ENCODE measurements at places on chromosomes 4 and X.

DNA sequence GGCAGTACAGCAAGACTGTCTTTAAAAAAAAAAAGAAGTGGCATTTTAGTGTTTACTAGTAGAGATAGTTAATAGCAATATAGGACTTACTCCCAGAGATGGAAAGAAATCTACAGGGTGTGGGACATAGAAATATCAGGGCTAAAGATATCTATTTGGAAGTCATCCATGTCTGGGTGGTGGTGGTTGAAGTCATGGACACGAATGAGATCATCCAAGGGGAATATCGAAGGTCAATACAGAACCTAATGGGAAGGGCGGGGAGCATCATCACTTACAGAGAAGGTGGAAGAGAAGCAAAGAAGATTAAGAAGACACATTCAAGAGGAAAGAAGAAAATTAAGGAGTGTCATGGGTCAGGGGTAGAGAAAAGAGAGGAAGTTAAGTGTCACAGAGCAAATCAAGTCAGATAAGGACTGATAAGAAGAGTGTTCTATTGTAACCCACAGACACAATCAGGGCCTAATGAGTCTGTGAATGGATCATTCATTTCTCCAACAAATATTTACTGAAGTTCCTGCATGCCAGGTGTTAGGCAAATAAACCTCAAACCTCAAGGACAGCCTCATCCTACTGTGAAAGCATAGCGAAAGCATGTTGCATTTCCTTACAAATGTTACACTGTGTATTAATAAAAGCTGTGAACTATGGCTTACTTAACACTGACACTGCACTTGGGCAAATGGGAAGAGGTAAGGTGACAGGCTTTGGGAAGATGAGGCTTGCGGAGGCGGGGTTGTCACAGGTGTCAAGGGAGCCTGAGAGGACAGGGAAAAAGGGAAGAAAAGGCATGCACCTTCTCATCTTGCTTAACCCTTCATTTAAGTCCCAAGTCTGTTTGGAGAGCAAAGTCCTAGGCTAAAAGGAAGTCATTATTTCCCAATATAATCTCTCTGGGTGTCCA lies 65.3 kb downstream of the ELOVL6 start:
- DNase-seq: no peak

- no peak for DNase-seq
Observed at GRCh38 chrX:139931646-139932072, 1.2 kb downstream of the ATP11C start.

GRCh38 chrX:41857670-41858069 lies 65.7 kb downstream of the CASK start:
- no peak for DNase-seq

DNA sequence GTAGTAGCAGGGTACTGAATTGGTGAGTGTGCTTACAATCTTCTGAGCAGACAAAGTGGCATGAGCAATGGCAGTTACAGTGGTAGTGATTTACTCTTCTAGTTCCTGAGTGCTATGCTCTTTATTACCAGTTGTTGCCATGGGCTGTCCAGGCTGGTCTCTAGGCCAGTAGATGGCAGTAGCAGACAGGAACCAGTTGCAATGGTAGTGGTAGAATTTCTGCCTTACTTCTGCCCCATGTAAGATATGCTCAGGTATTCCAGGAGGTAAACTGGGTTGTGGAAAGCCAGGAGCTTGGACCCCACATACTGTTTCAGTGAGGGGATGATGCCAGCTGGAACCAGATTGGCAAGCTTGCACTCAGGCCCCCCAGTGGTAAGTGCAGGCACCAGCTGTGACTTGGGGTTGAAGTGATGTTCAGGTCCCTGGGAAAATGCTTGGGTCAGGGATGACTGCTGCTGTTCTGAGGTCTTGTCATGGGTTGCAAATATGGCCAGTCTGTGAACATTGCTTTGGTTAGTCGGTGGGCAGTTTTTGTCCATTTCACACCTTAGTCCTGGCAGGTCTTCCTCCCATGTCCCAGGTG lies 63.0 kb upstream of the ZXDB start:
- DNase-seq: peak; percentile 10

GRCh38 chr4:61068745-61069144 lies 131.4 kb upstream of the ADGRL3 start:
- DNase-seq: no peak

DNA sequence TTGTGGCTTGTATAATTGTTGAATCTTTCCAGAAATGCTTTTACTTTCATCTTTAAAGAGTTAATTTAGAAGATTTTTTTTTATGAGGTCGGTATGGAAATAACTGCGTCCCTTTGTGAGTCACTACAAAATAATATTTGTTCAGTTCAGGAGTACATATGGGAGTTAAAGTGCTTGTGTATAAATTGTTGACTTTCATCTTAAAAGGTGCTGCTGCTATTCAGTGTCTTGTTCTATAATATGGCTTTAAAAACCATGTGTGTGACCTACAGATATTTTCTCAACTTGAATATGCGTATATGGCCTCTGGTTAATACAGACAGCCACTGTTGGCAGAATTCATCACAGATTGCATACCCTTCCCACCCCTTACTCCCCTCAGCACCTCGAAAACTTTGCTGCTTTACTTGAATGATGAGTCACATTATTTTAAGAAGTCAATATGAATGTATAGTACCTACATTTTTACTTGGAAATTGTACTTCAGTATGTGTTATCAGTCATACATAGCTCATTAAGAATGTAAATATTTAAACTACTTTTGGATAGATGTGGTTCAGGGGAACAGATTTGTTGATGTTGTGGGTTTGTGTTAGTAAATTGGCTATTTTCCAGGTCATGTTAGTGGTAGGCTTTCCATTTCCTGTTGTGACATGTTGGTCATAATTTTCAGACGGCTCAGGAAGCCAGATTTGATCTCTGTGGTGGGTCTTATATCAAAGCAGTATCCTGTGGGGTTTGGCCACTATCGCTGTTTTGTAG lies 1.5 kb downstream of the CLCN3 start:
- peak; percentile 12 for DNase-seq

DNA sequence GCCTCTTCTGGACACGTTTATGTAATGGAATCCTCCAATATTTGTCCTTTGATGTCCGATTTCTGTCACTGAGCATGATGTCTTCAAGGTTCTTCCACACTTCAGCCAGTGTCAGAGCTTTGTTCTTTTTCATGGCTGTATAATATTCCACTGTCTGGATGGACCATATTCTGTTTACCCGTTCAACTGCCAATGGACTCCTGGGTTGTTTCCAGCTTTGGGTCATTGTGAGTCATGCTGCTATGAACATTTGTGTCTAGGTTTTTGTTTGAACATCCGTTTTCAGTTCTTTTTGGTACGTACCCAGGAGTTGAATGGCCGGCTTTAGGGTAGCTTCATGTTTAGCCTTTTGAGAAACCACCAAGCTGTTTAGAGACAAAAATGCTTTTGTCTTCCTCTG lies 93.2 kb downstream of the SHOX start:
- DNase-seq: no peak

Data from HL-60 (cell line).